ENCODE measurements at places on chromosomes 1 and 21.

DNA sequence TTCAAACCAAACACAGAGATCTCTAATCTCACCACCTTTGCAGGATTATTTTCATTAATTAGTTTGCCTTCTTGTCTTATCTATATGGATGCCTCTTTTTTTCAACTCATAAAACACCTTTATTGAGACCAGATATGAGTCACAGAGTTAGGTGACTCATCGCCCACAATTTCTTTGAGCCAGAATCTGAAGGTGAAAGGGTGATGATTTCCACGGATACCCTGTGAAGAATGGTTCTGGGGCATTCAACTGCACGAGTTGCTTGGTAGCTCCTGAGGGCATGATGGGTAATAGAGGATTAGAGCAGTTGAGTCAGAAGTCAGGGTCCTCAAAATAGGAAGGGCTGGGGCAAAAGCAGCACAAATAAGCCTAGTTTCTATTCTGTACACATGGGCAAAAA, 128.2 kb downstream of the TBX19 start:
- peak; percentile 41 for DNase-seq

- DNase-seq, result no peak
Observed at GRCh38 chr1:14662116-14662515, 63.6 kb downstream of the KAZN start.

- no peak for DNase-seq
Observed at GRCh38 chr21:36039861-36040260, 20.5 kb downstream of the SETD4 start.

GRCh38 chr21:28763809-28764418, 228.8 kb downstream of the LTN1 start:
- DNase-seq, result no peak

- no peak for DNase-seq
Observed at GRCh38 chr1:164723296-164723798, 164.4 kb downstream of the PBX1 start.

- DNase-seq, result no peak
Observed at GRCh38 chr1:36124404-36125128, 456 bp downstream of the COL8A2 start.

All from RKO (cell line).